ENCODE measurements at places on chromosomes 1 and 21. TPM values are rescaled to one million over a fixed set of nuclear protein-coding genes. Genes with fewer than 3 reads are reported as not detected.

DNA sequence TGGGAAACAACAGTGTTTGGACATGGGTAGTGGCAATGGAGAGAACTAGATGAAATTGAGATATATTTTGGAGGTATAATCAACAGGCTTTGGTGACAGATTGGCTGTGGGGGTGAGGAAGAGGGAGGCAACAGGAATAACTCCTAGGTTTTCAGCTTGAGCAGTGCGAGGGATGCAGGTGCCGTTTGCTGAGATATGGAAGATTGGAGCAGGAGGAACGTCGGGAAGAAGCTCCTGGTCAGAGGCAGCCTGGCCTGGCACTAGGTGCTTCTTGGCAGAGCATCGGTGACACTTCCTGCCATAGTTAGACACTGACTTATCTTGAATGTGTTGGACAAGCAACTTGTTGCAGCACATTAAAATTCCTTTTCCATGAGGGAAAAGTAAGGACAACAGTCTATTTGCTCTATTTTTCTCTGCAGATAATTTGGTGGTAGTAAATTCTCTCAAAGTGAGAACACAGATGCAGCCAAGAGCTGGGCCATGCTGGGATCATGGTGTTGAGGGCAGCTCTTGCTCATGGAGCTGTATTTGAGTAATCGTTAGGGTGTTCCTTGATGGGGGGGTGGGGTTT, 21.5 kb upstream of the MYSM1 start:
- DNase-seq, result no peak

DNA sequence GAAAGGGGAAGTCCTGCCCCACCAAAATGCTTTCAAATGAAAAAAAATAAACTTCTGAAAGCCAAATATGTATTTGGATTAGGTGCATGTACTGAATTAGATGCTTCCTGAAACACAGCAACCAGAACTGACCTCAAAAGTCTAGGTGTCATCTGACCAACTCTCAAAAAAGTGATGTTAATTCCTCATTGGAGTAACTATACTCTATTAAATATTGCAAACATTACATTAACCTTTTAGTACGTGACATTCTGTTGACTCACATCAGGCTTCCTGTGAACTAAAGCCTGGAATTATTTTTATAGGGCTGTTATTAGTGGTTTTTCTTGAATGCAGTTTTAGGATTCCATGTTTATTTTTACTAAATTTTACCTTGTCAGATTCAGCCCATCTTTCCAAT, 73.5 kb downstream of the ASTN1 start:
- no peak for DNase-seq

The PLA2G2C gene
- 0.48 TPM for total RNA-seq

- DNase-seq, result peak; percentile 9
Measured at GRCh38 chr1:37605806-37606474, 10.2 kb upstream of the GNL2 start.

GRCh38 chr1:21355956-21356355, 65.7 kb upstream of the ECE1 start:
- no peak for DNase-seq

DNA sequence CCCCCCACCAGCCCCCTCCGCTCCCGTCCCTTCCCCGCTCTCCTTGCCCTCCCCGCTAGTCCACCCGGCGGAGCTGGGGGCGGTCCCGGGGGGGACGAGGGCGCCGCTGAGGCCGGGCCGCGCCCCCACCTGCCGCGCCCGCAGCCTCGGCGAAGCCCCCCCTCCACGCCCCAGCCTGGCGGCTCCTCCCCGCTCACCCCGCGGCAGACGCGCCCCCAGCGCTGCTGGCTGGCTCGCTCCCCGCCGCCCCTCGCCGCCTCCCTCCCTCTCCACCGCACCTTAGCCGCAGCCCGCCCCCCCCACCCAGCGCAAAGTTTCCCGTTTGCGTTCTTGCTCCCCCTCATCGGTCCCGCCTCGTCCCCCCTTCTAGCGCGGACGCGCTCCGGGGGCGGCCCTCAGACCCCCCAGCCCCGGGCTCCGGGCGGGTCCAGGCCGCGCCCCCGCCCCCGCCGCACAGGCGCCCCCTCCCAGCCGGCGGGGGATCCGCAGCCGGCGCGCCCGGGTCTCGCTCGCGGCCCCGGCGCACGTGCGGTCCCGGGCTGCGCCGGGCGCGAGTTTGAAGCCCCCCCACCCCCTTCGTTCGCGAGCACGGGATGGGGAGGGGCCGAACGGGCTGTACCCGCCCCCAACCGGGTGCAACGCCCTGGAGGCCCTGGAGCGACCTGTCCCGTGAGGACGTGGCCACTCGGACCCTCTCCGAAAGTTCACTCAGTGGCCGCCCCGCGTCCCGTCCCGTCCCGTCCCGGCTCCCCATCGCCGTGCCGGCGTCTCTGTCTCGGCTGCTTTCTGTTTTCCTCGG, 623 bp downstream of the PTPRF start:
- DNase-seq, result peak; percentile 63

DNA sequence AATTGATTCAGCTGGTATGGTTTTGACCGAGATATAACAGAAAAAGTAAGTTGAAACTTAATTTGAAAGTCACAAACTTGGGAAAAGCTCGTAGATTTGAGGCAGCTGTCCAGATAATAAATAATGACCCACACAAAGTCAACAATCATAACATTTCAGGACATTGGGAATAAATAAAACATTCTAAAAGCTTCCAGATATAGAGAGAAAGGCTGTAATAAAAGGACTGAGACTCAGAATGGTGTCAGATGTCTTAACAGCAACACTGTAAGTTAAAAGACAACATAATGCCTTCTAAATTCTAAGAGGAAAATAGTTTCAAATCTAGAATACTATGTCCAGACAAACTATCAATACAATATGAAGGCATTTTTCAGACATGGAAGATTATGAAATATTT, 163.3 kb downstream of the CDC42BPA start:
- no peak for DNase-seq

- DNase-seq, result no peak
Measured at GRCh38 chr1:209389258-209389657, 194.3 kb upstream of the CAMK1G start.

GRCh38 chr1:157092831-157093230, 6.8 kb downstream of the ETV3L start:
- peak; percentile 85 for DNase-seq

- no peak for DNase-seq
Measured at GRCh38 chr1:71640116-71640515, 559.3 kb upstream of the ZRANB2 start.

The CAPN8 gene
- 1.7 TPM for total RNA-seq

The ANGPTL3 gene
- 16.1 TPM for total RNA-seq

The PODN gene
- total RNA-seq, result 48.9 TPM

DNA sequence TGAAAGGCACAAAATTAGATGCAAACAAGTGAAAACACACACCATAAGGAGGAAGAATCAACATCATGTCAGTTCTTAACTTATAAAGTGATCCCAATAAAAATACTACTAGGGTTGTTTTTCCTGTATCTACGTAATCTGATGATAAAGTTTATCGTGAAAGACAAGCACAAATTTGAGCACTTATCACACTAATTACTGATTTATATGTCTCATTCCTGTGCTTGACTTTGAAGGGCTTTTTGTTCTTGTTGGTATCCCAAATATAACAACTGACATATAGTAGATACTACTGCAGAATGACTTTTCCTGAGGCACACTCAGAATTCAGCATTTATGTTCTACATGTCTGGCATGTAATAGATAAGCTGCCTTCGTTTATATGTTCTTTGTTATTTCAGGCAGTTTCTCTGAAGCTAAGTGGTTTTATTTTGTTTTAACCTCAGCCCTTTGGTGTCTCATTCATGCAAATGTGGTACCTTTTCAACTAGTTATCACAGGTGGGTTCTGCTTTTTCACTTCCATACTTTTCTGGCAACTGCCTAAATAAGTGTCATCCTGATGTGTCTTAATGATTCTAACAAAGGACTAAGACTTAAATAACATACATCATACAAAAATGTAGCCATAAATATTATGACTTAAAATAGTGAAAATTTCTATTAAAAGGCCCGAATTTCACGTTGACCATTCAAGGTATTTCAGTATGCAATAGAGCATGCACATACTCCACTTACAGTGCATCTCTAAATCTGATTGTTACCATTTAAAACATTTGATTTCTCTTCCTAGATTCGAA, 73.2 kb downstream of the LRRC8C start:
- no peak for DNase-seq

GRCh38 chr1:99979091-99979490, 9.3 kb downstream of the SLC35A3 start:
- DNase-seq, result no peak

DNA sequence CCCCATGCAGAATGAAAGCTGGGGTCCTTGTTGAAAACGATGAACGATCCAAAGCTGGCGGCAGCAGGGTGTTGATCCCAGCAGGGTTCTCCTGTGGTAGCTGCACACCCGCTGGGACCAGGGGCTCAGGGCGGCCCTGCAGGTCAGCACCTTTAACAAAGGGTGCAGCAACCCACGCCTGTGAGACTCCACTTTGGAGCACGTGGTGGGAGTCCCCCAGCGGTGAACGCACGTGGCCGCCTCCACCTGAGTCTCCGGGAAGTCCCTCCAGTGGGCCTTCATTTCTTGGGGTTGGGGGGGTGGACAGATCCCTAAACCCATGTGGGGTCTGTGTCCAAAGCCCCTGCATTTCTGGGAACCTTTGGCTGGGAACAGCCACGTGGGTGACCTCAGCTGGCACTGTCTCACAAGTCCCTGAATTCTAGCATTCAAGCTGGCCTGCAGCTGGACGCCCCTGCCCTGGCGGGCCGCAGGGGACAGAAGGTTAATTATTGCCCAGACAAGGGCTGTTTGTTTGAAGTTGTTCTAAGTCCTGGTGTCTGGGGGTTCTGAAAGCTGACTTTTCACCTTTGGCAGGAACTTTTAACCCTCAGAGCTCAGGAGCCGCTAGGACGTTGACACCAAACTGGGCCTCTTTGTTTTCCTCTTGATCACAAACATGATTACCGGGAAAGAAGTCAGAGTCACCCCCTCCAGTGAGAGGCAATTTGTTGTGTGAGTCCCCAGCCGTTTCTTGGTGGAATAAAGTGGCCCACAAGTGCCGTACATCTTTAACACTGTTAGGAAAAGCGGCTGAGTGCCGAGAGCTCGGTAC, 64.5 kb downstream of the COL18A1 start:
- no peak for DNase-seq

DNA sequence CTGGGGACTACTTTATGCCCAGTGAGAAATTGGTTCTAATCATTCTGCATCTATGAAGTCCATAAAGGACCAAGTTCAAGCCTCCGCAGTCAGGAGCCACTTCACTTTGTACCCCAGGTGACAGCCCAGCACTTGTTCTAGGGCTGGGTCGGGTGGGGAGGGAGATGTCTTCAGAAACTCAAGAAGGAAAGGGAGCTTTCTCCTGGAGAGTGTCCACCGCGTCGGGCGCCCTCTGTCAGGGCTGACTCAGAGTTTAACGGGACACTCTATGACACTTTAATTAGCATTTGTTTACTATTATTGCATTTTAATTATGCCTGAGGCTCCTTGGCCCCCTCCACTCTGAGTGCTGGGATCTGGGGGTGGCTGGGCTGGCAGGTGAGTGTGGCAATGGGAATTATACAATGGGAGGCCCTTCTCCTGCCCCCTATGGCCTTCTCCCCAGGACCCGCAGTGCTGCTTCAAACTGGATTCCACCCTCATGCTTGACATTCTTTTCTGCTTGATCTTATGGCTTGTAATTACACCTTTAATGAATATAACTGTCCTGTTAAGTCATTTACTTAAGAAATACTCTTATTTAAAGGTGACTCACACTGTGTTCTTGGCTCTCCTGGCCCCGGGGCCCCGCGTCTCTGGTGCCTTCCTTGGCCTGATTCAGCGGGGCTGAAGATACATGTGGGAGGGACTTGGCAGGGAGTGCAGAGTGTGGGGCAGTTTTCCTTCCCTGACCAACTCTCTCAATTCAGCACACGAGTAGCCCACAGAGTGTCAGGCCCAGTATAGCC, 136.6 kb downstream of the PLXNA2 start:
- no peak for DNase-seq

GRCh38 chr1:182781841-182782586, 7.6 kb upstream of the NPL start:
- peak; percentile 58 for DNase-seq
